ENCODE measurements at places on chromosomes 3 and 15. TPM values are rescaled to one million over a fixed set of nuclear protein-coding genes. Genes with fewer than 3 reads are reported as not detected.
A peak's percentile ranks its signal among the peaks of the same experiment; 100 is the strongest.

- DNase-seq, result peak; percentile 12
Measured at GRCh38 chr3:154060238-154061000, 60.8 kb upstream of the ARHGEF26 start.

The PLXND1 gene
- total RNA-seq, result 51.3 TPM

- no peak for DNase-seq
Measured at GRCh38 chr15:41347236-41347635, 14.6 kb downstream of the NUSAP1 start.

GRCh38 chr15:100769043-100769974 is 110.3 kb upstream of the ALDH1A3 start:
- DNase-seq, result no peak

DNA sequence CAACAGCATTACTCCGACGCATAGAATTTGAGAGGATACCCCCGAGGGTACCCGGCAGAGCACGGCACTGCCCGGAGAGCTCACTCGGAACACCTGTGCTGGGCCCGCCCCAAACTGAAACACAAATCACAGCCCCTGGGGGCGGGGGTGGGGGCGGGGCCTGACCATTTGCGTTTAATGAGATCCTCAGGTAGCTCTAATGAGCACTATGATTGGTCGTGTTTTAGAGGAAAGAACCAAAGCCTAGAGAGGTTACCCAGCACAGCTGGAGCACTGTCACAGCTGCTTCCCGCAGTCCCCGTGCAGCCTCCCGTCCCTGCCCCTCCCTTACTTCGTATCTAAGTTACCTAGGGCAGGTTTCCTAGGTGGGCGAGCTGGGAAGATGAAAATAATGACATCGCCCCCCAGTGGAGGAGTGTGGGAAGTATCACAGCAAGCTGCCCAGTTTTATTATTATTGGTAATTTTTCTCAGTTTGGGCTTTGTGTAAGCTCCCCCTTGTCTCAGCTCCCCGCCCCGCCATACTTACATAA is 187.1 kb downstream of the PDE8A start:
- no peak for DNase-seq

- no peak for DNase-seq
Measured at GRCh38 chr15:34039790-34040113, 748 bp upstream of the AVEN start.

- no peak for DNase-seq
Measured at GRCh38 chr3:115891006-115891636, 267.8 kb downstream of the GAP43 start.

GRCh38 chr3:66098436-66098835 is 59.7 kb upstream of the MAGI1 start:
- DNase-seq, result peak; percentile 59

DNA sequence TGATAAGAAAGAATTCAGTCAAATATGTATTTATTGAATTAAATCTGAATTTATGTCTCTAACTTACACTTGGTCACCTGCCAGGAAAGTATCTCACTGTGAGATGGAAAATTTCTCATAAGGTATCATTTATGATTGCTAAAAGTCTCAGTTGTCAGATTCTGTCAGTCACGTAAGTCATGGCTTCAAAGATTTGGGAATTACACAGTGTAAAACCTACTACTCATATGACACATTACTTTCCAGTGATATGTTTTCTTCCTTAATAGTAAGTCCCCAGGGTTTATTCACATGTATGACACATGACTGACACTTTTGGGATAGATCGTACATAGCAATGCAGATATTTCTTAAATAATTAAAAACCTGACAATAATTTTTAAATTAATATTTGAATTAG is 792.2 kb downstream of the PLOD2 start:
- no peak for DNase-seq

The RBMS3 gene
- total RNA-seq, result 13.8 TPM

- DNase-seq, result no peak
Measured at GRCh38 chr3:152879130-152879789, 44.3 kb downstream of the P2RY1 start.

The CKMT1A gene
- not detected for total RNA-seq

- DNase-seq, result no peak
Measured at GRCh38 chr15:85690561-85691231, 104.0 kb downstream of the KLHL25 start.

- DNase-seq, result no peak
Measured at GRCh38 chr15:27278761-27279160, 307.8 kb downstream of the GABRG3 start.

DNA sequence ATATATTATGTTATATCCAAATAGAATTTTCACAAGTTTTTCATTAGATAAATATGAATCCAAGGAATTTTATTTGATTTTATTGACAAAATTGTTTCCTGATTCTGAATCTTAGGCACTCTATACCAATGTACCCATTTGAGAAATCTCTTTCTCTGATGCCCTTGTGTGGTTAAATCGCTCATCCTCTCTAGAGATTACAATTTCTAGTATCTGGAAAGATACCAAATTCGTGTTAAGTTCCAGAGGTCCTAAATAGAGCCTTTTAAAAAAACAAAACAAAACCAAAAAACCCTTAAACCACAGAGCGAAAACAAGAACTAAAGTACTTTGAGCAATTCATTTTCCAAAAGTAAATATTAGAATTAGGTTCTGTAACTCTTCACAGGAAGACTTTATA is 20.0 kb downstream of the SATB1 start:
- DNase-seq, result peak; percentile 37

DNA sequence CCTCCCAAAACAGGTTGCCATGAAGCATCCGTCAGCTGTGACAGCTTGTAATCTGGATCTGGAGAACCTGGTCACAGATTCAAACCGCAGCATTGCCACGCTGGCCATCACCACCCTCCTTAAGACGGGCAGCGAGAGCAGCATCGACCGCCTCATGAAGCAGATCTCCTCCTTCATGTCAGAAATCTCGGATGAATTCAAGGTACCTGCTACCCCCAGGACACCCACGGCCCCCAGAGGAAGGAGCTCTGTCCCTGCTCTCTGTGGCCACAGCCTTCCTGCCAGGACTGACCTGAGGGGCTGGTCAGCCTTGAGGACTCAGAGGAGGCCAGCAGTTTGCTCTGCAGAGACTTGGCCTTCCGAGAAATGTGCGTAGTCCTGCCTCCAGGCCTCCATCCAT is 11.2 kb downstream of the COPG1 start:
- no peak for DNase-seq

The HMG20A gene
- total RNA-seq, result 24.4 TPM

GRCh38 chr3:97821287-97821773 is 481 bp upstream of the CRYBG3 start:
- DNase-seq, result no peak

GRCh38 chr15:96066852-96067495 is 263.5 kb upstream of the NR2F2 start:
- peak; percentile 7 for DNase-seq

- DNase-seq, result no peak
Measured at GRCh38 chr15:101024706-101025500, 105.7 kb downstream of the LRRK1 start.

GRCh38 chr3:169512991-169513390 is 150.5 kb downstream of the MECOM start:
- peak; percentile 48 for DNase-seq

- DNase-seq, result peak; percentile 89
Measured at GRCh38 chr15:87207990-87208580, 1048.5 kb downstream of the NTRK3 start.

- no peak for DNase-seq
Measured at GRCh38 chr3:119819806-119820205, 37.9 kb downstream of the NR1I2 start.

DNA sequence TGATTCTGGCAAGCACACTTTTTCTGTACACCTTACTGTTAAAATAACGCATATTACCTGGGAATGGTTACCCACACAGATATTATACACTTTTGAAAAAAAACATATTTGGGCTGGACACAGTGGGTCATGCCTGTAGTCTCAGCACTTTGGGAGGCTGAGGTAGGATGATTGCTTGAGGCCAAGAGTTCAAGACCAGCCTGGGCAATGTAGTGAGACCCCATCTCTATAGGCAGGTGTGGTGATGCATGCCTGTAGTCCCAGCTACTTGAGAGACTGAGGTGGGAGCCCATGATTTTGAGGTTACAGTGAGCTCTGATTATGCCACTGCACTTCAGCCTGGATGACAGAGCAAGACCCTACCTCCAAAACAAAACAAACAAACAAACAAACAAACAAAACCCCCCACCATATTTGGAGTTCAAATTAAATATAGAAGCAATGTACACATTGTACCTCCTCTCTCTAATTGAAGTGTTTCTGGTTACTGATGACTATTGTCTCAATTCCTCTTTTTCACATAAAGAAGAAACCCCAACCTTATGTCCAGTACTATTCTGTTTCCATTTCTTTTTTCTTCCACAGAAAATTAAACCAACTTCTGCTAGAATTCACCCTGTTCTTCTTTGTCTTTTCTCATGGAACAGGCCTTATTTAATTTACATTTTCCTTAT is 152.6 kb upstream of the UMPS start:
- DNase-seq, result no peak

DNA sequence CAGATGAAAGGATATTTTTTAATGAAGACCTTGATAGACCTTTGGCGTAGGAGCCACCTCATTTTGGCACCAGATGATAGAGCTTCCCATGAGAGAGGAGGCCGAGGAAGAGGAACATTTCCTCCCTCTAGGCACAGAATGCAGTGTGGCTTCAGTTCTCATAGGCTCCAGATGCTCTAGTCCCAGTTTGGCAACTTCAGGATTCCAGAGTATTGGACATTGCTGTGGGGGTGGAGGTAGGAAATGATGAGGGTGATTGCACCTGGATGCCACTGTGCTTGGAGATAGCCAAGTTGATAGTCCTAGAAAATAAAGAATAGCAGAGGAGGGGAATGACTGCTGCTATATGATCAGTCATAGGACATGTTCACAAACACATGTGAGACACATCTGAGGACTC is 58.3 kb upstream of the KY start:
- DNase-seq, result no peak

The TRPC1 gene
- 13.2 TPM for total RNA-seq

DNA sequence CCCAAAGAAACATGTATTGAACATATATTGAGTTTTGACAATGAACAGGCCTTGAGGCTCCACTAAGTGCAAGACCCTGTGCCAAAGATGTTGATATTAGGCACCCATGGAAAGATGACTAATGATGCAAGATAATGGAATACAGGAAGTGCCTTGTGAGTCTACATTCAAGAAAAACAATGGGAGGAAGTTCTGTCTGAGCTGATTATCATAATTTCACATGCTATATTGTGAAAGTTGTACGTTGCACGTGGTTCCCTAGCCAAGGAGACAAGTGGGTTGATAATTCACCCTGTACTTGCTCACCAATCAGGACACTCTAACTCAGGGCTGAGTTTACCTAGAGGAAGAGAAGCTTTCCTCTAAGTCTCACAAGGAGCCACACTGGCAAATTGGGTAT is 186.9 kb upstream of the STAC start:
- no peak for DNase-seq

DNA sequence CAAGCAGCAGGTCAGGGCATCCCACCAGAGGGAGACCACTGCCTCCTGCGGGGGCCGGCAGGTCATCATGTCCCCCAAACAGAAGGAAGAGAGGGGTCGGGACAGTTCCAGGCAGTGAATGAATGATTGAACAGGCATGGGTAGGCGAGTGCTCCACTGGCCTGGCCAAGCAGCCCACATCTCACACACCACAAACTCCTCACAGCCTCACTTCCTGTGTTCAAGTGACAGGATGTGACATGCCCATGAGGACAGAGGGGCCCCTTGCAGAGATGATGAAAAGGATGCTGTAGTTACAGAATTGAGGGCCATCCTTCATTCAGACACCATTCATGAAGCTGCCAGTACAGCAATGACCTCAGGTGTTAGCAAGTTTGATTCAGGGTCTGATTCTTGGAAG is 3.7 kb downstream of the IQSEC1 start:
- no peak for DNase-seq

GRCh38 chr3:66904336-66904735 is 93.8 kb upstream of the KBTBD8 start:
- no peak for DNase-seq

The TUSC7 gene
- total RNA-seq, result not detected

The ANKRD63 gene
- not detected for total RNA-seq

The PLSCR2 gene
- not detected for total RNA-seq

The TRH gene
- not detected for total RNA-seq

All from LHCN-M2 (cell line).